Activated T-helper 2 cell treated with anti-CD3 and anti-CD28 coated beads, Interferon-gamma antibody, Interleukin-2, Interleukin-4, amounts not matched to agents 10 μg/mL and 5 μg/mL and 100 μg/mL, durations not matched to agents 14 hours and 24 hours and 36 hours (primary cell): ENCODE measurements at places on chromosomes 4 and X.

GRCh38 chr4:16329125-16329796 lies 103.0 kb upstream of the TAPT1 start:
- no peak for DNase-seq

GRCh38 chr4:19309378-19309777 lies 942.3 kb upstream of the SLIT2 start:
- no peak for DNase-seq

DNA sequence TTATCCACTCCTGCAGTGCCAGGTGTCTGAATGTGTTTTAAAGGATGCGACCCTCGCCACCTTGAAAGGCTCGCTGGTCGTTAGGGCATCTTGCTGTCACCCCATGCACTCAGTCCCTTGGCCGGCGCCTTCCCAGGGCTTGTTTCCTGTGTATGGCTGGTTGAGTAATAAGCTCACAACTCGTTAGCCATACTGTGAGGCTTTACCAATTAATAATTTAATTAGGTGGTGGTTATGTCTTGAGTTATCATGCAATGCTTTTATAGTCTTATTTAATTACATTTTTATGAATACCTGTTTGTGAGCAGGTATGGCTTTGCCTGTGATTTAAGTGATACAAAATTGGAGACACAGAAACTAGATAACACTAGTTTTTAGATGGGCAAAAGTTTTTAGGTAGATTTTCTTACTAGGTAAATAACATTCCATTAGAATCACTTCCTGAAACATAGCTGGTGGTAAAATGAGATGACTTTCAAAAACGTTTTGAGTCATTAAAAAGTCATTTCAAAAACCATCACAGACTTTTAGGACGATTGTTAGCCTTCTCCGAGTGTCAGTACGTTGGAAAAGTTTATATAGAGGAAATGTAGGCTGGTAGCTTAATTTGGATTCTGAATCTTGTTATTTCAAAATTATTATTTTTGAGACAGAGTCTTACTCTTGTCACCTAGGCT lies 18.2 kb downstream of the PTTG2 start:
- peak; percentile 11 for DNase-seq

- DNase-seq: no peak
Observed at GRCh38 chr4:54550395-54551171, 107.2 kb upstream of the KIT start.

DNA sequence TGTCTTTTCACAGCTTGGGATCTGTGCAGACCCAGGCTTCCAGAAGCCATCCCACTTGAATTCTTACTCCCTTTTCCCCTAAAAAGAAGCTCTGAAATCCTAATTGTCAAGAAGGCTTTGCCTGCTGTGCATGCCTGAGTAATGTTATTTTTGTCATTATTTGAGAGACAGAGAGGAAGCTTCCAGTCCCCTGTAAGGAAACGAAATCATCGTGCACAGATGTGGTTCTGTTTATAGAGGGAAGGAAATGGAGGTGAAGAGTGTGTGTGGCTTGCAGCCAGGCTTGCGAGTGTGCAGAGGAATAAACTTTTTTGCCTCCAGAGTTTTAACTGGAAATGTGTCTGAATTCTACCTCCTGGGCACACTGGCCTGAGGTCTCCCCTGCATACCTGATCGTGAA lies 70.2 kb downstream of the TBL1X start:
- no peak for DNase-seq

GRCh38 chr4:130591091-130591490 lies 1495.1 kb downstream of the C4orf33 start:
- no peak for DNase-seq

GRCh38 chr4:25552580-25553271 lies 102.9 kb upstream of the SLC34A2 start:
- DNase-seq: no peak

DNA sequence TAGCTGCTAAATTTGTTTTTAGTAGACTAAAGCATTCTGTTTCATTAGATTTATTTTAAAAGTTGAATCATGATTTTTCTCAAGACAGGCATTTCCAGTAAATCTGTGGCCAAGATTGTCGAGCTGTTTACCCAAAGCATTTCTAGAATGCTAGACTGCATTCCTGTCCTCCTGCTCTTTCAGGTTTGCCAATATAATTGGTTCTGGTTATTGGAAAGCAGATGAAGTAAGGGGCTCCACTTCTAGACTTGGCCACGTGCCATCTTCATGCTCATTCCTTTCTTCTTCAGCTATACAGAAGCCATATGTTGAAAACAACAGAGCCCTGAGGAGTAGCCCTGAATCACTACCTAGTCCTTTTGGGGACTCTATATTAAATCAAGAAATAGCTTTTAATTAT lies 62.5 kb downstream of the PGRMC2 start:
- no peak for DNase-seq

- no peak for DNase-seq
Observed at GRCh38 chr4:67779631-67780030, 25.4 kb upstream of the GNRHR start.

GRCh38 chr4:6560416-6561172 lies 14.4 kb upstream of the MAN2B2 start:
- no peak for DNase-seq
